ENCODE measurements at places on chromosomes 6 and 20. TPM values are rescaled to one million over a fixed set of nuclear protein-coding genes. Genes with fewer than 3 reads are reported as not detected.

ID4 gene
- total RNA-seq = 82.0 TPM

PNLDC1 gene
- not detected for total RNA-seq

ZC2HC1B gene
- total RNA-seq = not detected

RIMS1 gene
- 242 TPM for total RNA-seq

HAO1 gene
- not detected for total RNA-seq

CASS4 gene
- 0.31 TPM for total RNA-seq

TNF gene
- total RNA-seq = not detected

ZNF322 gene
- 35.7 TPM for total RNA-seq

FNDC1 gene
- total RNA-seq = 0.63 TPM

ZBTB12 gene
- 31.0 TPM for total RNA-seq

GGT7 gene
- 26.9 TPM for total RNA-seq

OR2H2 gene
- not detected for total RNA-seq

TMEM217 gene
- not detected for total RNA-seq

FOXF2 gene
- 2.5 TPM for total RNA-seq

Measured in parietal lobe (tissue), 2 donors.